Activated CD4-positive, CD25-positive, alpha-beta regulatory T cell treated with anti-CD3 and anti-CD28 coated beads, Interleukin-2, amount 50 U/mL, for 72 hours (primary cell): ENCODE measurements at places on chromosomes 7 and 10.

- no peak for DNase-seq
Measured at GRCh38 chr7:1727812-1728570, 57.9 kb downstream of the ELFN1 start.

DNA sequence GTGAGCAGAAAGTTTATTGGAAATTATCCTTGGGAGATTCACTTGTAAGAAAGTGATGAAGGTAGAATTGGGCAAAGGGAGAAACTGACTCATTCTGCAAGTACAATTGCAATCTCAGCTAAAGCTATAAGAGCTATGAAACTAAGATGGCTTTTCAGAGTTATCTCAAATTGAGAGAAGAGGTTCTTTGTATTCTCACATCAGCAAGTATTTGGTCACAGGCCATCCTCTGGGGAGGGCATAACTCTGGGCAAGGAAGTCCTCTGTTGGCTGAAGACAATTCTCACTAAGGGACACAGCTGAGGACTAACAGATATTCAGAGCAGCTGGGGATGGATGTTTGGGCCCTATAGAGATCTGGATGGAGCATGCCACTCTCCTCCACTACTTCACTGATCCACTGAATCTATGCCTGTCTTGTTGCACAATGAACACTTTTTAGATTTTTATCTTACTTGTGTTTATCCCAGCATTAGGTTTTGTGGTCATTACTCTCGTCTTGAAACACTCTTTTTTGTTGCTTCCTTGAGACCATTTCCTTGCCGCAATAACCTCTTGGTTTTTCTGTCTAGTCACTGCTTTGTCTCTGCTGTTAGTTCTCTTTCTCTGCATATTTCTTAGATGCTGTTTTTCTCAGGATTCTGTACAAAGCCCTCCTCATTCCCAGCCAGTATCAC, 115.1 kb downstream of the GNAI1 start:
- DNase-seq: no peak

GRCh38 chr7:9013940-9014339, 580.5 kb downstream of the NXPH1 start:
- DNase-seq: no peak

DNA sequence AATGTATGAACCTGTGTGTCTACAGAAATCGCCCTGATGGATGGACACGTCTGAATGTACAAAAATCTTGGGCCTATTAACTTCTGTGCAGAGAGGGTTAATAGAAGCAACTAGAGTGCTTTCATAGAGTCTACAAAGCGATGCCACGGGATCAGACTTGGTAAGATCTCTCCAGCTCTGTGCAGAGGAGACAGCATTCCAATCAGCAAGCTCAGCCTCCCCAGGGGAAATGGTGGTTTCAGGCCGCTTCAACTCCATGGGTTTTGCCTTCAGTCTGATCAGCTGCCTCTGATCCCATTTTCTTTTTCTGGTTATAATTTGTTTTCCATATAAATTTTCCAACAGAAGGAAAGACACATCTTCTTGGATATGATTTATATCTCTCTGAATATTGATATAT, 35.1 kb upstream of the COBL start:
- DNase-seq: no peak

- no peak for DNase-seq
Measured at GRCh38 chr7:137985897-137986251, 16.0 kb downstream of the CREB3L2 start.

GRCh38 chr7:45114926-45115325, 3.4 kb upstream of the TBRG4 start:
- DNase-seq: no peak
